Eye (tissue), 1 donor: ENCODE measurements at places on chromosomes 1 and 21.

GRCh38 chr1:230328342-230329015, 97.7 kb downstream of the PGBD5 start:
- DNase-seq, result no peak

- DNase-seq, result no peak
Measured at GRCh38 chr1:174964261-174964971, 35.3 kb upstream of the CACYBP start.

DNA sequence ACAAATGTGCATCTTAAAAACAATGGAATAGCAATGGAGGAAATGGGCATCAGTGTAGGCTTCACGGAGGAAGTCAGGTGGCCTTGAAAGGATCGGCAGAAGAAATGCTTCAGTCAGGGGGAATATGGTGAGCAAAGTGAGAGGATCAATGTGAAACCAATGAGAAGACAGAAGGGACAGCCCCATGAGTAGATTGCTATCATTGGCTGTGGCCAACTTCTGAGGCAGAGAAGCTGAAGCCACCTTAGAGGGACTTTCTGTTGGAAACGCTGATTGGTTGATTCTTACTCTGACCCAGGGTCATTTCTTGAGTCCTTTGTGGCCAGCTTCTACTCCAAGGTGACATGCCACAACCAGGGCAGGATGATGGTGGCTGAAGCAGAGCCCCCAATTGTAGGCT, 130.7 kb upstream of the ZNF648 start:
- DNase-seq, result no peak

DNA sequence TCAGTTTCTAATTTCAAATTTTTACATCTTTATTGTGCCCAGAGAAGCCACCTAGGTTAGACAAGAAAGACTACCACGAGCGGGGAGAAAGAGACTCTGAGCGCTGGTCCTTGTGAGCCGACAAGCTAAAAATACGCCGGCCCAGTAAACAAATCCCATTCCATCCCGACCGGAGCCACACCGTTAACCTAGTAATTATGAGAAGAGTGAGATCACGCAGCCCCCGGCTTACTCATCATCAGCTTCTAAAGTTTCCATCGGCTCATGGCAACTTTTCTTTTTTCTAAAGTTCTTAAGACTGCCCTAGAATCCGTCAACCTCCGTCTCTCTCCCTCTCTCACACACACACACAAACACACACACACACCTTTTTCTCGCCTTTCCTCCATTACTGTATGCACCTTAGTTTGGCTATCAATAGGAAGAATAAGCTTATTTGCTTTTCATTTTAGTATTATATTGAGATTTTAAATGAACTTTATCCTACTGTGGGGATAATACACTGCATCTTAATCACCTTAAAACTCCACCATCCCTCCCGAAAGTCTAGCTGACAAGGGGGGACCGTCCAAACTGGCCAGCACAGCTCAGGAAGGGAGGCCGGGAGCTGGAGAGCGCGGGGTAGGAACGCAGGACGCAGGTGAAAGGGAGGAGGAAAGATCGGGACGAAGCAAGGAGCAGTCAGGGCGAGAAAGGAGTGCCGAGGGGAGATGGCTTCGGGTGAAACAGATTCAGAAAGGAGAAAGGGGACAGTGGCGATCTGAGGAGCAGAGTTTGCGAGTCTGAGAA, 728 bp downstream of the OTUD7B start:
- peak; percentile 86 for DNase-seq

- no peak for DNase-seq
Measured at GRCh38 chr1:54851406-54851805, 35.6 kb downstream of the DHCR24 start.

DNA sequence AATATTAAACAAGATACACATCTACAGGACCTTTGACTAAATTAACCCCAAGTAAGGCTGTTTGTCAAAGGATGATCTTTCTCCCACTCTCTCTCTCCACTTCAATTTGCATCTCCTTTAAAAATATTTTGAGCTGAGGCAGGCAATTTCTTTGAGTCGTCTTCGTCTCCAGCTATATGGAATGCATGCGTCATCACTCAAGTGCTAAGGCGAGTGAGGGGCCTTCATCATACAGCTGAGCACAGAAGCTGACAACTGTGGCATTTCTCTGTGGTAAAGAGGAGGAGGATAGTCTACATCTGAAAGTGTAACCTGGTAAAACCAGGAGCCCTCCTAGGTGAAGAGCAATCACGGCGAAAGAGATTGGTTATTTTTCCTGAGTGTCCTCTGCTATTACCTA, 7.6 kb downstream of the EPHX4 start:
- DNase-seq, result peak; percentile 65

GRCh38 chr1:207868251-207868773, 42.6 kb downstream of the CD34 start:
- DNase-seq, result peak; percentile 47

- peak; percentile 42 for DNase-seq
Measured at GRCh38 chr1:41329662-41330587, 31.3 kb upstream of the FOXO6 start.

DNA sequence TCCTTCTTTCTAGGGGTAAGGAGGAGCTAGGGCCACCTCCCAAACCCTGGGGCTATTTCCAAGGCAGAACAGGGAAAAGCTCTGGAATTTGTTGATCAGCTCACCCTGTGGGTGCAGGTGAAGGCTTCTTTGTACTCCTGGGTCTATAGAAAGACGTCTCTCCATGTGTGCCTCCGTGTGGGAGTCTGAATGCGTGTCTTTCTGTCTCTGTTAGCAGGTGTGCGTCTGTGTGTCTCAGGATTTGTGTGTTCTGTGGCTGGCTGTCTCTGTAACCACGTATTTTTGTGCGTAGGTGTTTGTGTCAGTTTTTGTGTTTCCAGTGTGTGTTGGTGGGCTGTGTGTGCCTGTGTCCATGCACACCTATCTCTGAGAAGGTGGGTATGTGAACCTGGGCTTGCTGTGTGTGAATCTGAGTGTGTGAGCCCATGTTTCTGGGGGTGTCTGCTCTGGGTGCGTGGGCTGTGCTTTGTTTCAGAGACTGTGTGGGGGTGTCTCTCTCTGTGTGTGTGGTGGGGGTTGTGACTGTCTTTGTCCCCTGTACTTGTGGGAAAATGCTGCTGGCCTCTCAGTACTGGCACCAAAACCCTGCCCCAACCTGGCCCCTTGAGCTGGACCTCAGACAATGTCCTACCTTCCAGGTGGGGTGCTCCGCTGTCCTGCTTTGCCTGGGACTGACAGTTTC, 12.7 kb upstream of the ETV3L start:
- no peak for DNase-seq

GRCh38 chr1:168907786-168908348, 178.9 kb upstream of the DPT start:
- no peak for DNase-seq

DNA sequence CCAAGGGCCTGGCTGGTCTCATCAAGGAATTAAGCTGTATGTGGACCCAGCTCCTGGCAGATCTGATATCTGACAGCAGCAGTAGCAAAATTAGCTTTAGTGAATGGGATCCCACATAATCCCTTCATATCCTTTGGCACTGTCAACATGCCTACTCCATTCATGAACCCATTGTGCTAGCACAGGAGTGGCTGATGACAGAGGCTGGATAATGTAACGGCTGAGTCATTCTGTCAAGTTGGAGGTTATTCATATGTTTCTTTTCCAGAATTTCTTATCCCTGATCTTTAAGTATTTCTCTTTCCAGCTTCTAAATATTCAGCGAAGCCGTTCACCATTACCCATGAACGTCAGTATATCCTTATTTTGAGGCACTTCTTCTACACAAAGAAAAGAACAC, 84.3 kb downstream of the EXTL2 start:
- DNase-seq, result no peak

- DNase-seq, result no peak
Measured at GRCh38 chr1:12406211-12407021, 176.6 kb downstream of the VPS13D start.

- DNase-seq, result no peak
Measured at GRCh38 chr1:221670081-221670480, 71.8 kb downstream of the DUSP10 start.

GRCh38 chr1:97461782-97462181, 459.1 kb downstream of the DPYD start:
- DNase-seq, result no peak

- DNase-seq, result no peak
Measured at GRCh38 chr1:156157506-156157905, 4.1 kb downstream of the SEMA4A start.

- no peak for DNase-seq
Measured at GRCh38 chr1:162371611-162372010, 5.0 kb downstream of the SPATA46 start.

DNA sequence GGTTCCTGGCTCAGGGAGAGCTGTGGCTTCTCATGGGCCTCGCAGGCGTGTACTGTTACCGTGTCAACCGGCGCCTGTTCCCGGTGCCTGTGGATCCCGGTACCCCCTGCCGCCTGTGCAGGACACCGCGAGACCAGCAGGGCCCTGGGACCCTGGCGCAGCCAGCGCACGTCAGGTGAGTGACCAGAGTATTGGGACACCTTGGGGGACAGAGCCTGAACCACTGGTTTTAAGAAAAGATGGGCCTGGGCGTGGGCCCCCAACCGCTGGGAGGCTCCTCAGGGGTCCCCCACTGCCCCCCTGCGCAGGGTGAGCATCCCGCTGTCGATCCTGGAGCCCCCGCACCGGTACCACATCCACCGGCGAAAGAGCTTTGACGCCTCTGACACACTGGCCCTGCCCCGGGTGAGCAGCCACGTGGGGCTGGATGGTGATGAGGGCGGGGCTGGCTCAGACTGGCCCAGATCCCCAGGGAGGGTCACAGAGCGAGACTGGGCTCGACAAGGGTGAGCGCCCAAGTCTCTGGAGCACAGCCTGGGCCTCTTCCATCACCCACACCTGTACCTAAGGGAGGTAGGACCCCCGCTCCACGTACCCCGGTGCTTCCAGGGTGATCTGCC, 10.5 kb downstream of the MIIP start:
- no peak for DNase-seq

- DNase-seq, result no peak
Measured at GRCh38 chr1:17728123-17728712, 26.9 kb upstream of the ACTL8 start.

- no peak for DNase-seq
Measured at GRCh38 chr1:66525086-66525485, 8.9 kb upstream of the SGIP1 start.

- no peak for DNase-seq
Measured at GRCh38 chr1:209899948-209900347, 38.1 kb upstream of the SYT14 start.

DNA sequence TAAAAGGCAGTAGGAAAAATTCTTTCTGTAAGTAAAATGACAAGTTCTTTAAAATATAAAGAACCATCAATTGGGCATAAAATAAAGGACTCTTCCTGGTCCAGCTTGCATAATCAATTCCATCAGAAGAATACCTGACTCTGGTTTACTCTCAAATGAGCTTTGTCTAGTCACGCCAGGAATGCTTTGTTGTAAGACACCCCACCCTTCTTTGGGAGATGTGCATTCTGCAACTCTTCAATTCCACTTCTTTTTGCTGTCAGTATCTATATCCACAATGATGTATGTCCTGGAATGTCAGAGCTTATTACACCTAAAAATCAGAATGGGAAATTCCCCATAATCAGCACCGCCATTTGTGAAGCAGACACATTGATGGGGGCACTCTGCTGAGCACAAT, 76.1 kb downstream of the PTPN14 start:
- no peak for DNase-seq

DNA sequence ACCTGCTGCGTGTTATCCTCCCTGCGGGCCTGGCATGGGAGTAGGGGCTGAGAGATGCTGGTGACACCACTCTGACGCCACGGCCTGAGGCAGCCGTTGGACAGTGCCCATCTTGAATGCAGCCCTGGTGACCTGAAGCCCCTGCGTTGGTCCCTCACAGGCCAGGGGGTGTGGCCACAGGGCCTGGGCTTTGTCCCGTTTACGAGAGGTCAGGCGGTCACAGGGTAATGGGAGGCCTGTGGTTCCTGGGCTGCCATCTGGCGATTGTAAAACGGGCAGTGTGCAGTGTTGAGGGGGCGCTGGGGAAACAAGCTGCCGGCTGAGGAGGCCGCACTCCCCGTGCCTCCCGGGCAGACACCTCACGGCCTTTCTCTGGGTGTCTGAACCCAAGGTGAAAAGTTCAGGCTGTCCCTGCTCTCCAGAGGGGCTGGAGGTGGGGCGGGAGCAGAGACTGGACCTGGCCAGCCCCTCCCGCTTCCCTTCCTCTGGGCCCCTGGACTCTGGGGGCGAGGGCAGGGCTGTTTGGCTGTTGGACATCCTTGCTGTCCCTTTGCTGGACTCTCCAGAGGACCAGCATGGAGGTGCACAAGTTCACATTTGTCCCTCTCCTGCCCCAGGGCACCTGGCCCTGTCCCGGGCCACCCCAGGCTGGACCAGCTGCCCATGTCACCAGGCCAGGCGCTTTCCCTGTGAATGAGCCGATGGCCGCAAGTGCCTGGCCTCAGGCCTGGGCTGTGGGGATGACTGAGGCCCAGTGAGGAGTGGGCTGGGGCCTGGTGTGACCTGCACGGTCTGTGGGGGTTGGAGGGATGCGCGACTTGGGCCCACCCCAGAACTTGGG, 42.4 kb downstream of the SKI start:
- DNase-seq, result peak; percentile 87

DNA sequence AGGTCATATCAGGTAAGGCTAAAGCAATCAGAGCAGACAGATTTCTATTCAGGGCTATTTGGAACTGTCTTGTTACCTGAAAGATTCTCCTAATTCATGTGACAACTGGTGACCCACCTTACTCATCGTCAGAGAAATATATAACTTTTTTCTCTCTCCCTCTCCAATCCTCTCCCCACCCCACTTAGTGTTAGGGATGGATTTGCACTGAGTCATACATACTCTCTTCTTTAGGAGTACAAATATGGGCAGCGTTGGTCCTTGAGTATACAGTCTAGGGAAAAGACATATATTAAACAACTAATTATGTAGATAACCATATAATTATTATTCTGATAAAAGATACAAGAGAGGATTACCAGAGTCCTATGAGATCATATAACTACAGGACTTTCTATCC, 246.3 kb downstream of the HHIPL2 start:
- no peak for DNase-seq

DNA sequence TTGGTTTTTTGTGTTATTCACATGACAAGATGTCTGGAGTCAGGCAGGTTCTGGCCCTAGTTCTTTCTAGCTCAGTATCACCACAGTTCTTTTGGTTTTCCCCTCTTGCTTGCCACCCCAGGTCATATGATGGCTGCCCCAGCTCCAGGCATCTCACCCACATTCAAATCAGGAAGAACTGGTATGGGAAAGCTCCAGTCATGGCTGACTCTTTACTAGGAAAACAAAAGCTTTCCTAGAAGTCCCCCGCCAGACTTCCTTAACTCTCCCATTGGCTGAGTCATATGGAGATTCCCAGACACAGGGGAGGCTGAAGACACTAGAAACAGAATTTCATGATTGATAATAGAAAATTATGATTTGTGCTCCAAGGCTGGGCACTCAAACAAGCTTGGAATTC, 22.1 kb upstream of the EYA3 start:
- DNase-seq, result no peak
